Activated CD4-positive, CD25-positive, alpha-beta regulatory T cell treated with anti-CD3 and anti-CD28 coated beads, Interleukin-2, amount 50 U/mL, for 24 hours (primary cell): ENCODE measurements at places on chromosomes 6 and 20.
A peak's percentile ranks its signal among the peaks of the same experiment; 100 is the strongest.

GRCh38 chr6:96787846-96788580 is 49.3 kb downstream of the GPR63 start:
- ATAC-seq: no peak

- no peak for ATAC-seq
Measured at GRCh38 chr6:134908906-134909516, 40.9 kb downstream of the ALDH8A1 start.

DNA sequence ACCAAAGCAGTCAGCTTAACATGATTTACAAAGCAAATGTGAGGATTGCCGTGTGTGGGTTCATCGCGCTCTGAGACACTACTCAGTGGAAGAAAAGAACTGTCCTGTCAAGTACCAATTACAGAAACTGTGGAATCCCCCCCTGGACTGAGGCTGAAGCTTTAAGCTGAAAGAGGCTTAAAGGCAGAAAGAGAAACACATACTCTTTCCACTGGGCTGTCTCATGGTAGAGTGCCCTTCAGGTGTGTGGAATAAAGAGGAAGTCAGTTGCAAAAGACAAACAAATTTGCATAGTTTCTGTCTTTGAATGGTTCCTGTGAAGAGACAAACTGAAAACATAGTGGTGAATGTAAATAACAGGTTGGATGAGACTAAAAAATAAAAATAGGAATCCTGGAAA is 560.4 kb upstream of the SYNCRIP start:
- no peak for ATAC-seq

DNA sequence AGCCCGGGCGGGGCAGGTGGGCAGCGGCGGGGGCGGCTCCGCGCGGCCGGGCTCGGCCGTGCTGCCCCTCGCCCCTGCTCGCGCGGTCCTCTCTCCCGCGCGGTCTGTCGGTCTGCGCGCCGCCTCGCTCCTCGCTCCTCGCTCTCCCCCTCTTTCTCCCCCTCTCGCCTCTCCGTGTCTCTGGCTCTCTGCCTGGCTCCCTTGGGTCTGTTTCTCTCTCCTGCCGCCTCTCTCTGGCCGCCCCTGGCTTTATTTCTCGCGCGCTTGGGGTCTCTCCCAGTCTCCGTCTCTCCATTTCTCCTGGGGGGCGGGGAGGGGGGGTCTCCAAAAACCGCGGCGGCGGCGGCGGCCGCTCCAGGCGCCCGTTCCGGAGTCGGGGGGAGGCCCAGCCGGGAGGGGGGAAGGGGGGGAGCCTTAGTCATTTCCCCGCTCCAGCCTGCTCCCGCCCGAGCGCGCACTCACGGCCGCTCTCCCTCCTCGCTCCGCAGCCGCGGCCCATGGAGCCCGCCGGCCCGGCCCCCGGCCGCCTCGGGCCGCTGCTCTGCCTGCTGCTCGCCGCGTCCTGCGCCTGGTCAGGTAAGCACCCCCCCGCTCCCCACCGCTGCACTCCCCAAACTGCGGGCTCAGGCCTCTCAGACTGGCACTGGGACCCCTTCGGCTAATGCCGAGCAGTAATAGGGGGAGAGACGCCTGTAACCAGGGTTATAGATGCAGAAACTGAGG is at the start of gene SIRPA:
SIRPA (plus strand) TSS at position 457 of the 723 bp plus-strand sequence; CDS start at position 498, 41 bp downstream.
- ATAC-seq: no peak

DNA sequence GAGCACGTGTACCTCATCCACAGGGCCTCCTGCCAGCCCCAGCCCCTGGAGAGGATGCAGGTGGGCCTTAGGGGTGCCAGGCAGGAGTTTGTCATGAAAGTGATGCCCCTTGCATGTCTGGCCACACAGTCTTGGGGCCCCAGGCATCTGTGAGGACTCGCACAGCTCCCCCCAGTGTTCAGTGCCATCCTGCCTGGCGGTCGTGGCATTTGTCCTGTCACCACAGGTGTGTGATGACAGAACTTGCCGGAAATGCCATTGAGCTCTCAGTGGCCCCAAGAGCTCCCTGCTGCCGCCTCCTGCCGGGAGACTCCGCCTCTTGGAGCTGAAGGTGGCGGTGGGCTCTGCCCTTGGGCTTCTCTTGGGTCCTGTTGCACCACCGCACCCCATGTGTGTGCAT is 30.6 kb upstream of the ADRM1 start:
- ATAC-seq: no peak

- no peak for ATAC-seq
Measured at GRCh38 chr6:160899671-160900430, 91.7 kb upstream of the MAP3K4 start.

DNA sequence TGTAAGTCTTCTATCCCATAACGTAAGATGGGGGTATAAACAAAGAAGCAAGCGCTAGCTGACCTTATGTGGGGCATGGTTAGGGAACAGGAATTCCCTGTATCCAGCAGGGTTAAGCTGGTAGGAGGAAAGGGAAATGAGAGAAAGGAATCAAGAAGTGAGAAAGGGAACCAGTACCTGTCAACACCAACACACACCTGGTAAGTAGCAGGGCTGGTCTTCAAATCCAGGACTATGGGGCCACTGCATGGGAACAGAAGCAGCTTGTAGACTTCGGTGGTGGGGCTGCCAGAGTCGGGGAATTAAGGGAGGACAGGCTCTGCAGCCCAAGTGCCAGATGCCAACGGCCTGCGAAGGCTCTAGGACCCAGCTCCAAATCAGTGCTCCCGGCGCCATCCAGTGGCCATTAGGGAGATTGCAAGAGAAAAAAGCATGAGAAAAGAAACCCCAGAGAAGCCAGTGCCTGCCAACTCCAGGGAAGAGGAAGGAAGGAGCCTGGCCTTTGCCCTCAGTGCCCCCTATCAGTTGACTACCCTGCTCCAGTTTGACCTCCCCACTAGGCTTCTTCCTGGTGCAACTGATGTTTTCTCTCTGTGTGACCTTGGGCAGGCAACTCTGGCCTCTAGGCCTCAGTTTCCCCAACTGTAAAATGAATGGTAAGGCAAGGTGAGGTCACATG is 15.8 kb upstream of the RBPJL start:
- ATAC-seq: peak; percentile 26

DNA sequence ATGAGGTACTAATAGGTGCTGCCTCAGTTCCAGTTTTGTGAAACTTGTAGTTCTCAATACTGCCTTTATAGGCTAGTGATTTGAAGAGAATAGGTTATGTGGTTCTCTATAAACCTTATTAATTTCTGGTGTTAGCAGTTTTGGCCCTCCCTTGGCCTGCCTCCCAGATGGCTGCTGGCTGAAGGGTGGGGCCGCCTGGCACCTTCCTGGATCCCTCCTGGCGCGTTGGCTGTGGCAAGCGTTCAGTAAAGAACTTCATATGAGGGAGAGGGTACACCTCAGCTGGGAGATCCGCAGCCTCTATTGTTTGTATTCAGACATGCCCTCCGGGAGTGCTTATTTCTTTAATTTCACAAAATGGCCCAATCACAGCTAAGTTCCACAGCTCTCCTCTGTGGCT is 51.9 kb downstream of the FAM120B start:
- ATAC-seq: no peak

DNA sequence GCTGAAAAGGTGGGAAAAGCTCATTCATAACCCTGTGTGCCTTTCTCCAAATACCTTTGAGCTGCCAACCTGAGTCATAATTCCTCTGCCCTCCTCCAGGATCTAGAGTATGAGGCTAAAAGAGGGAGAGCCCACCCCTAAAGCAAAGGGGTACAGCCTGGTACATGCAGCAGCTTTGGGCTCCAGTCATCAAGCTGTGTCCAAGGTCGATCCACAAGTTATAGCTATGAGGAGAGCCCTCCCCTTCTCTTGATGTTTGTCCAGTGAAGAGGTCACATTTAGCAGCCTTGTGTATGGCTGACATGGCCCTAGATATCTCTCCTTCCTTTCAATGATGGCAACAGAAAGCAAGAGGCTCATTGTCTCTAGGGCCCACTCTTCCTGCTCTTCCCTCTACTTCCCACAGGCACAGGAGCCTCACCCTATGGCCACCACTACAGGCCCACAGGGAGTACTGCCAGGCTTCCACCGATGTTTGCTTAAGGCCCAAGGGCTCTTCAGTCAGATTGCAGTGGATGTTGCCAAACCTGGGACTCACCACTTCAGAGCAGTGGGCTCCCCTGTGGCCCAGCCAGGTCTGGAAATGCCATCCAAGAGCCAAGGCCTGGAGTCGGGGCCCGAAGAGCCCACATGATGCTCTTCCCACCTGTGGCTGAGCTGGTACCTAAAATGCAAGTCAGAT is 176.8 kb downstream of the CD83 start:
- ATAC-seq: no peak

DNA sequence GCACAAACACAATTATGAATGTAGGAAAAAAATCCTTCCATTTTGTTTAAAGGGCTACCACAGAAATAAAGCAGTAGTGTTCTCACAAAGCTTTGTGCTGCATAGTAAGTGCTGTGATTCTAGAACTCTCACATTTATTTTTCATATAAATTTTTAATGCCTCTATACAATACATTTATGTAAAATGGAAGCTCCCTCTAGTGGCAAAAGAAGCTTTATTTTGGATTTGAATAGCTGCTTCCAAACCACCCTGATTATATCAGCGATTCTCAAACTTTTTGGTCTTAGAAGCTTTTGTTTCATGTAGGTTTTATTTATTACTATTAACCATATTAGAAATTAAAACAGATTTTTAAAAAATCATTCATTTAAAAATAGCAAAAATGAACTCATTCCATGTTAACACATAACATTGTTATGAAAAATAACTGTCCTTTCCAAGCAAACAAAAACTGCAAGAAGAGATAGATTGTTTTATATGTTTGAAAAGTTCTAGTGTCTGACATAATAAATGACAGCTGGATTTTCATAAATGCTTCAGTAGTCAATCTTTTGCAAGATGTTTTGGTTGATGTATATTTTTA is 38.4 kb downstream of the HS3ST5 start:
- no peak for ATAC-seq

DNA sequence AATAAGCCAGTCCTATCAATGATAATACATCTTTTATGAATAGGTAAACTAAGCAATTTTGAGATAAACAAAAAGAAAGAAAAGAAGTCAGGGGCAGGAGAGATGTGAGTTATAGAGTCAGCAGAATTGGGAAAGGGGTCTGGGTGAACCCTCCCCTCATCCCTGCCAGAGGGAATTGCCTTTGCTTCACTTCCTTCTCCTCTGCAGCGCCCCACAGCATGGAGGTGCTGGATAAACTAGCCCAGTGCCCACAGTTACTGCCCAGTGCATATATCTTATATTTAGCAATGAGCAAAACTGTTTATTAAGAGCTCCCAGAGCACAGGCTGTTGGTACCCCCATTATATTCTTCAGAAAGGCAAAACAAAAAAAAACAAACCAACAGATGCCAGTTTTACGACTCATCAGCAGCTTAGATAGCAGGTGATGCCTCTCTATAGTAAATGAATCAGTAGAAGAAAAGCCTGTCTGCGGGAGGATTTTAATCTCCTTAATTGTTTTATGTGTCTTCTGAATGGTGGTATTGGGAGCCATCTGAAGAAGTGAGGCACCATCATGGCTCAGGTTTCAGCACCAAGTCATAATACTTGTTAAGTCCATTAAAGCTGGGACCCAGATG is 419.2 kb downstream of the EPM2A start:
- ATAC-seq: no peak

GRCh38 chr20:50333131-50333670 is 142.6 kb downstream of the CEBPB start:
- ATAC-seq: no peak

- no peak for ATAC-seq
Measured at GRCh38 chr6:113148566-113148965, 708.6 kb upstream of the MARCKS start.

- ATAC-seq: no peak
Measured at GRCh38 chr6:56749632-56750151, 107.0 kb upstream of the DST start.

- no peak for ATAC-seq
Measured at GRCh38 chr20:20518263-20518662, 150.4 kb downstream of the INSM1 start.

DNA sequence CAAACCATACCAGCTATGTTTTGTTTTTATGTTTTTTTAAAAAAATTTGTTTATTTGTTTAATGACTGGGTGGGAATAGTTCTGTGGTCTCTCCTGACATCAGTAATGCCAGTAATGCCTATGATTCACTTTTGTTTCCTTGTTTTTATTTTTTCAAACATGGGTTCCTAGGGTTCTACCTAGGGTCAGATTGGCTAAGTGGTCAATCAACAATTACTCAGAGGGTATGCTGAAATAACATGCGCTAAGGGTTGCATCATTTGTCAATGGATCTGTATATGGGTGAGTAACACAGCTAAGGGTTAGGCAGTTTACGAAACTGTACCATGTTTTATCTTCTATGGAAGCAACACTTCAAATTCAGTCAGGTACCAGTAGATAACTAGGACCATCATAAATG is 583.8 kb upstream of the GJE1 start:
- no peak for ATAC-seq

DNA sequence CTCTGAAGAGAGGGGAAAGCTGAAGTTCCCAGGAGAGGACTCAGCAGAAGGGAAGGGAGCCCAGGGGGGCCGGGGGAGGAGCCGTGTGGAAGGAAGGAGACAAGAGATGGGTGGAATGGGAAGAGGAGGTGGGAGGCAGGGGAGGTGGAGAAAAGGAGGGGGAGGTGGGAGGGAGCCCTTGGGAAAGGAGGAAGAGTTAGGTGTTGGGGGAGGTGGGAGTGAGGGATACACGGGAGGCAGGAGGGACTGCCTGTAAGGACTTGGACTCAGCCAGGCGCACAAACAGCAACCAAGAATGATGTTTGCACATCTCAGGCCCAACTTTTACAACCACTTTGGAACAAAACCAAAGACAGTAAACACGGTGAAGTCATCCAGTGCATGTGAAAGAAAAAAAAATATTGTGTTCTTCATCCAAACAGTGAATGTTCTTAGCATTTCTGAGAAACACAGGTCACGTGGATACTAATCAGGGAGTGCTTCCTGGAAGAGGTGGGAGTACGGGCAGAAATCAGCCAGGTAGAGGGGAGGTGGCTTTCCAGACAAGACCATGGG is 17.4 kb upstream of the LSM14B start:
- ATAC-seq: no peak

GRCh38 chr6:112781241-112781640 is 434.1 kb downstream of the RFPL4B start:
- ATAC-seq: no peak

DNA sequence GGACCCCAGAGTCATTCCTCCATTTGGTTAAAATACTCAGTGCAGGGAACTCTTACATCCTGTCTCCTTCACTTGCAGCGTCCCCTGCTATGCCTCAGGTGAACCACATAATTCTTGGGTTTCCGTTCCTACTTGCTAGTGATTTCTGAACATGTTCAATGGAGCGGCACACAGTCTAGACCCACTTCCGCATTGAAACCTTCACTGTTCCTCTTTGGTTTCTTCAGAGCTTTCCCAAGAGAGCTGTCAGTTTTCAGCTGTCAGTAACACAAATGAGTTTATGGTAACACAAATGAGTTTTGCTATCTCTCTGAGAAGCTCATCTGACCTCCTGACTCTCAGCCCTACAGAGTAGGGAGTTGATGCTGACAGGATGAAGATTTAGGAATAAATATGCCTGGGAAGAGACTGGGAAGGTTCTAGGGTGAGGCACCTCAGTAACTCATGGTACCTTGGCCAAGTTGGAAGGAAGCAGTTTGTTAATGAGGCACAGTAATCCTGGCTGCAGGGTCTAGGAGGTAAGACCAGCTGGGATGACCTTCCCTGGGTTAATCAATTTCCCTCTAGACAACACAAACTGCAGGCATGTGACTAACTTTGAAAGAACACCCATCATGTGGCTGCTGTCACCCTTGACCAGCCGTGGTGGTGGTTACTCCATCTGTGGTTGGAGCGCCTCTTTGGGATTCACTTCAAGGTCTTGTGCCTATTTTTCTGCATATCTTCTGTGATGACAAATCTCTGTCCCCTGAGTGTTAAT is 5.4 kb downstream of the SYS1 start:
- peak; percentile 47 for ATAC-seq
